GM12878 (cell line): ENCODE measurements at places on chromosomes 6 and 20. TPM values are rescaled to one million over a fixed set of nuclear protein-coding genes. Genes with fewer than 3 reads are reported as not detected.

DNA sequence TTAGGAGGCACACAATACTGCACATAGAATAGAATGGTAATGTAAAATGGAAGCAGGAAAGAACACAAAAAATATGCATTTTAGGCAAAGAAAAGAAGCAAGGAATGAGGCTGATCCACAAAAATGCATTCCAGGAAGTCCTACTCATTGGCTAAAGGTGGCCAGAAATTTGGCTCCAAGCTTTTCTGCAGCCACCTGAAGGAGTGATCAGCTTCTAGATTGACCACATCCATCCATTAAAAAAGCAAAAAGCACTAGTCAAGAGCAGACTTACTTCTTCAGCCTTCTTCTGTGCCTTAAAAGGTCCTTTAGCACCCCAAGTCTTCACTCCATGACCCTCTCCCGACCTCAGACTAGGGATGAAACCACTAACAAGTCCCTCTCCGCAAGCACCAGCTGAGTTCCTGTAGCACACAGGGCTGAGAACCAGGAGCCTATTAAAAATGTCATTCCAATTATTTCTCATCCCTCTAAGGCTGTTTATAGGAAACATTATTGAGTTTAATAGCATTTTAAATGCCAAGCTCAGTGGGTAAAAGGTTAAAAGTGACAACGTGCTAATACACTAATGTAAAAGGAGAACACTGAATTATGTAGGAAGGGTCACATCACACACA lies 36.5 kb downstream of the TRAM2 start:
- no peak overlapping the region for H3K4me3 ChIP-seq
- no peak for DNase-seq
- no peaks in the 10 kb centered on the region for H3K36me3 ChIP-seq
- H3K27me3 ChIP-seq: no peaks in the 10 kb centered on the region
- H3K4me1 ChIP-seq: peaks cover 34% of the 10 kb centered on the region

DNA sequence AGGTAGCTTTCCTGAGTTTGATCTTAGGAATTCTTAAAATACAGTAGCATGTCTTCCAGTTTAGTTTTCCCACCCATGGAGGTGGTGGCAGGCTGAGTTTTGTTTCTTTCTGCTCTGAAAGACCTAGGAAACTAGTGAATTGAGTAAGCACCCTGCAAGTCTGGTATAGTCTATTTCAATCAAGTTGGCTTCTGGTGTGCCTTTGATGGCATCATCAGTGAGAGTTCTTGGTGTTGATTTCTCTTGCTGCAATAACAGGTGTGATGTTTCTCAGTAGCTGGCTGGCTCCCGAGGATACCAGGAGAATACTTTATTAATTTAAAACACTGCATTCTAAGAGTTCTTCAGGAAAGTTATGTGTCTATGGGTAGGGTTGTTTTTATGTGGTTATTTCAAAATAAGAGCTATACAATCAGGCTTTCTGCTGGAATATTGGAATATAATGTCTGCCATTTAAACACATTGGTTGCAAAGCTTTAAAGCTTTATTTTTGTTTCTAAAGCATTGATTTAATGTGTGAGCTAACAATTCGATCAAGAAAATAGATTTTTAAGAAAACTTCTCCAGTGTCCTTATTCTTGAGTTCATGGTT lies 19.0 kb downstream of the VAPB start:
- no peaks in the 10 kb centered on the region for H3K27me3 ChIP-seq
- peak overlapping the region; percentile 64; the same call in 1 of the 2 replicates for H3K27ac ChIP-seq
- H3K4me1 ChIP-seq: peaks cover 35% of the 10 kb centered on the region
- H3K36me3 ChIP-seq: no peaks in the 10 kb centered on the region

- H3K27ac ChIP-seq: no peak overlapping the region
- no peak for DNase-seq
- no peak overlapping the region for H3K4me3 ChIP-seq
- H3K27me3 ChIP-seq: no peaks in the 10 kb centered on the region
- H3K4me1 ChIP-seq: no peaks in the 10 kb centered on the region
Observed at GRCh38 chr20:54843431-54843830, 368.0 kb downstream of the DOK5 start.

DNA sequence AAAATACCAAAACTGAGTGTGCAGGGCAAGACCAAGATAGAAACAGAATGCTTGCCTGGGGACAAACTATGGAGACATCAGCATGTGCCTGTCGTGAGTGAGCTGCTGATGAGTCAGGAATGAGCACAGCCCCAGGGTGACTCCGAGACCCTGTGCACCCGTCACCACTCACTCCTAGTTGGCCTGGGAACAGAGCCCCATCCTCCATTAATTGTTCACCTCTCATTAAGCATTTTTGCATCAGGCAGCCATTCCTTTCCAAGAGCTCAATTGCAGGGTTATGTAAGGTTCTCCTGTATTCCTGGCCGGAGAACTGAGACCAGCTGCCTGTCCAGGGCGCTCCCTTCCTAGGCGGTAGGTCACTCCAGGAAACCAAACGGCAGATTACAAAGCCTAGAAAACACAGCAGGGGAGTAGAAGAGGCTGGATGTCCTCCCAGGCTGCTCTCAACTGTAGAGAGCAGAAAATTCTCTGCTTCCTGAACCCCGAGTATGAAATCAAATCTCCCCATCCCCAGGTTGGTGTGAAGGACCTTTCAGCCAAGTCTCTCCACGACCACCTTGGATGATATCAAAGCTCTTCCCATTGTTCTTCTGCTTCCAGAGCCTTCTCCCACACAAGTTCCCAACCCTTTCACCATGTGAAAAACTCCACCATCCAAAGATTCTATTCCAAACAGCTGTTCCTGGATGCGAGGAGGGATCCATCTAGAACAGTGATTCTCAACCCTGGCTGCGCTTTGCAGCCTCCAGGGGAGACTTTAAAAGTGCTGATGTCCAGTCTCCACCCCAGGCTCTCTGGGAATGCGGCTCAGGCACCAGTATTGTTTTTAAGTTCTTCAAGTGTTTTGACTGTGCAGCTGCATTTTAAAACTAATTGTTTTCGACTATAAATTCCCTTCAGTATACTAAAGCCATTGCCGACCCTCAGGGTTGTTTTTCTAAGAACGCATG lies 532.6 kb upstream of the JARID2 start:
- no peak overlapping the region for H3K27ac ChIP-seq
- no peak for DNase-seq
- H3K4me1 ChIP-seq: no peaks in the 10 kb centered on the region
- H3K27me3 ChIP-seq: no peaks in the 10 kb centered on the region
- H3K4me3 ChIP-seq: no peak overlapping the region

C2 gene
- 0.58 and 0.97 TPM in 2 replicates for total RNA-seq

NMBR gene
- total RNA-seq: not detected in 2 replicates
